ENCODE measurements at places on chromosomes 5 and 9.
A peak's percentile ranks its signal among the peaks of the same experiment; 100 is the strongest.

DNA sequence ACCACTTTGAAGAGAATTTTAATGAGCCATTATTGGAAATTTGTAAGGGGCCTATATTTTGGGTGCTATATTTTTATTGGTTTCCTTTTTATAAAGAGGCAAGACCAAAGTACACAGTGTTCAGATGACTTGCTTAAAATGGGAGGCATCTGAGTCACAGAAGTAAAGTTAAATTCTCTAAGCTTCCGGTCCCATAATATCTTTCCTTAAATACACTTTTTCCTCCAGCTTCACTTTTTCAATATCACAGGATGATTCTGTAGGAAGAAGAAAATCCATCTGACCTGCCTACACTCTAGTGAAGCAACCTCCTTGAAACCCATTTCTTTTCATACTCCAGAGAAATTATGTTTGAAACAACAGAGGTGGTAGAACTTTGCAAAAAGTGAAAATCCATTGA, 274.0 kb downstream of the PIK3R1 start:
- DNase-seq = no peak

DNA sequence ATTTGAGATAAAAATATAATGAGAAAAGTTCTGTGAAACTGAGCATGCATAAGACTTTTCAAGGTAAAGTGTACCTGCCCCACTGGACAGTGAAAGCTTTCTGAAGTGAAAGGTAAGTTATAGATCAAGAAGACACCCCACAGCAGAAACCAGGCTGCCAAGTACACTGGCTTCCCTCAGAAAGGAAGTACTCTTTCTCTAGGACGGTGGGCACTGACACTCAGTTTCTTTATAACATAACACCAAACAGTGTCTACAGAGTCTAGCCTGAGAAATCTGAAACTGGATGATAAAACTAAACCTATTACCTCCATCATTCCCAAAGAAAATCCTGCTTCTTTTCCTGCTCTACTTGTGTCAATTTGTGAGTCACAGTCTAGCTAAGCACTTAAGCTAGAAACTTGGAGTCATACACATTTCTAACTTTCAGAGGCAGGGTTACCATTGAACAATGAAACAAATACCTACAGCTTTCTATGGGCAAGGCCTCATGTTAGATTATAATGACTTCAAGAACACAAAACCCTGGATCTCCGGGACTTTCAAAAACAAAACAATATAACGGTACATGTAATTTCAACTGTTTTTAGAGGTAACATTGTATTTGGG, 136.7 kb downstream of the CPLANE1 start:
- DNase-seq = no peak

- DNase-seq = peak; percentile 1
Measured at GRCh38 chr5:3659907-3660306, 64.3 kb downstream of the IRX1 start.

- DNase-seq = no peak
Measured at GRCh38 chr5:93675460-93676450, 65.6 kb downstream of the POU5F2 start.

DNA sequence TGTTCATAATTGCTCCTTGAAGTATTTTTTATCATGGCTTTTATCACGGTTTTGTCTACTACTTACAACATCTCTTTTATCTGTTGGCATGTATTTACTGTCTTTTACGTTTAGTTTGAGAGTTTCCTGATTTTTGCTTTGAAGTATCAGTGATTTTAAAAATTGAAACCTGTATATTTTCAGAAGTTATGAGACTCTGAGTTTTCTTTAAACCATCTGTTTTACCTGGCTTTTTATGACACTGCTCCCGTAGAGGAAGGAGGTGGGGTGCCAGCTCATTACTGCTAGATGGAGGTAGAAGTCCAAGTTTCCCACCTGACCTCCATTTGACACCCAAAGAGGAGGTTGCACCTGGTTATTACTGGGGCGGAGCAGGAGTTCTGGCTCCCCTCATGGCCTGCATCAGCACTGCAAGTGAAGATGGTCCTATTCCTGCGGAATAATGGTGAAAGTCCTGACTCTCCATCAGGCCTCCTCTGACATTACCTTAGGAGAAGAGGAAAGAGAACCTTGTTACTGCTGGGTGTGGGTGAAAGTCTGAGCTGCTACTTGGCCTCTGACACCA, 10.0 kb upstream of the ZNF131 start:
- no peak for DNase-seq

GRCh38 chr5:132759114-132760048, 12.2 kb downstream of the CCNI2 start:
- no peak for DNase-seq

- DNase-seq = no peak
Measured at GRCh38 chr9:131879911-131880290, 140.0 kb upstream of the RAPGEF1 start.

- DNase-seq = peak; percentile 1
Measured at GRCh38 chr5:36874465-36874864, 2.1 kb upstream of the NIPBL start.

GRCh38 chr9:86046071-86046636, 53.2 kb downstream of the GOLM1 start:
- no peak for DNase-seq

- DNase-seq = peak; percentile 86
Measured at GRCh38 chr5:27437594-27438200, 399.3 kb upstream of the CDH9 start.

DNA sequence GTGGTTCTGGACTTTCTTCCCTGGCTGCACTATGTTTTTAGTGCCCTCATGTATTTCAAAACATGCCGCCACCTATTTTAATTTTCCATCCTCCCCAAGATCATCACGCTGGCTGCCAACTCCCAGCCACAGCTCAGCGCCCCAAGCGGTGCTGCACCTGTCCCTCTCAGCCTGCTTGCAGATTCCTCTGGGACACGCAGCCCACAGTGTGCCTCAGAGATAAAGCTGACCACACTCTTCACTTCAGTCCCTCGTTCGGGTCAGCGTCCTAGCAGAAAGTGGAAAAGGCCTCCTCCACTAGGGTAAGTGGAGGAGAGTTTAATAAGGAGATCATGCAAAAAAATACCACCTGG, 56.2 kb upstream of the CKS2 start:
- no peak for DNase-seq

GRCh38 chr9:121798941-121799340, 147.5 kb downstream of the DAB2IP start:
- no peak for DNase-seq
